ENCODE measurements at places on chromosomes 6 and 20.

DNA sequence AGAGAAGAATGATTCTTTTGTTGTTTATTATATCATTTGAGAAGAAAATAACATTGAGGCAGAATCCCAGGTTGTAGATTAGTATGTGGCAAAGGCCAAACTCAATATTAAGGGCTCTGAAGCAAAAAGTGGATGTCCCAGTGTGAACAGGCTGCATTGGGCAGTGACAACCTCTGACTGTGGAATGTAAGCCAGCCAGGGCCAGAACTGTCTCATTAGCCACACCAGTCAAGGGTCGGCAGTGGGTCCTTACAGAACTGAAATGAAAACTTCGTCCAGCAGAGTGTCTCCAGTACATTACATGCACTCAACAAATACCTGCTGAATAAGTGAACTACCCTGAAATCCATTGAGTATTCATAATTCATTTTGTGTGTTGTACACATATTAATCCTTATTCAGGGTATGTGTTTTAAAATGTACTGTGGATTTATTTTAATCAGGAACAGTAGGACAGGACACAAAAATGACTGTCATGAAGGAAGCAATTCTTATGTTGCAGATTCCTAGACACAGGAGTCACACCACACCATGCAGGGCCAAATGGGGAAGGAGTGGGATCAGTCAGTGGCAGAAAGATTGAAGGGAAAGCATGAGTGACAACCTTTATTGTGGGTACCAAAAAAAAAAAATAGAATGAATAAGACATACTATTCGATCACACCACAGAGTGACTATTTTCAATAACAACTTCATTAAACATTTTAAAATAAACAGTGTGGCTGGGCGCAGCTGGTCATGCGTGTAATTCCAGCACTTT lies 64.9 kb upstream of the UTRN start:
- DNase-seq, result no peak

- DNase-seq, result no peak
Measured at GRCh38 chr20:40781327-40782042, 92.4 kb upstream of the MAFB start.

- DNase-seq, result no peak
Measured at GRCh38 chr20:47335251-47336128, 21.0 kb downstream of the ZMYND8 start.

DNA sequence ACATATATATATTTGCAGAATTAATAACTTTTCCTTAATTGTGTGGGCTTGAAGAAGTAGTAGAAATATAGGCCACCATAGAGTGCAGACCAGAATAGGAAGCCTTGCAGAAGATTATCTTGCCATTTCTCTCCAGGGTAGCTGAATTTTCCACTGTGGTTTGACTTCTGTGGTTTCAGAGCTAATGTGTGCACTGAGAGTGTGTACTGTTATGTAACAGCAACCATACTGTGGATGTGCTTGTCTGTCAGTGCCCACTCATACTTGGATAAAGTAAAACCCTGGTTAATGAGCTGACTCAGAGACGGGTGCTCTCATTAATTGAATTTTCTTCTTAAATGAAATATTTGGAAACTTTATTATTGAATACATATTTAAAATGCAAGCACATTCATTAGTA lies 57.2 kb downstream of the CEP43 start:
- DNase-seq, result no peak

- no peak for DNase-seq
Measured at GRCh38 chr20:63602321-63602720, 24.6 kb downstream of the GMEB2 start.

GRCh38 chr6:150680510-150680909 lies 80.8 kb downstream of the PLEKHG1 start:
- no peak for DNase-seq

GRCh38 chr6:103707596-103708325 lies 1152.0 kb downstream of the HACE1 start:
- DNase-seq, result no peak

DNA sequence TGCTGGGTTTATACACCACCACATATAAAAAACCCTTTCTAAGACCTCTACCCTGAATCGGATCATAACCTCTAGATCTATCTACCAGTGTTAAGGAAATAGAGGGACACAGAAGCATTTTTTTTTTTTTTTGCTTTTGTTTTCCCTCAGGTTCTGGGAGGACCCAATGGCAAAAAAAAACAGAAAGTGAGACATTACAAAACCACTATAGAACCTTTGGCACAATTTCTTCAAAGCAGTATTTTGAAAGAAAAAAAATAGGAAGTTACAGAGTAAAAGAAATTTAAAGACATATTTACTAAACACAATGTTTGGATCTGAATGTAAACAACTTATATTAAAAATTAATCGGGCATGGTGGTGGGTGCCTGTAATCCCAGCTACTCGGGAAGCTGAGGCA lies 1258.7 kb upstream of the GJE1 start:
- DNase-seq, result no peak

DNA sequence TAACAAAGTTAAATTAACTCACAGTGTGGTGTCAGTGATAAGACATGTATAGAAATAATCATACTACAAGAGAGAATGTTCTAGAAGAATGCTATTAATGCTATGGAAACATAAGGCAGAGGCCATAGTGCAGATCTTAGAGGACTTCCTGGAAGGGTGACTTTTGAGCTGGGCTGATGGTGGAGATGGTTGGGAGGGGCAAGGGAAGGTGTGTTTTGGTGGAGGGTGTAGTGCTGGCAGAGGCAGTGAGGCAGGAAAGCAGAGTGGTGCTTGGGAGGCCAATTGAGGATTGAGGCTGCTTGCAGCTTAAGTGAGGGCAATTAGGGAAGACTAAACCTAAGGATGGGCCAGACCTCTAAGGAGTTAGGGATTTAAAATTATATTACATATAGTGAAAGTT lies 58.5 kb upstream of the FNDC1 start:
- DNase-seq, result no peak

GRCh38 chr6:37966801-37967200 lies 147.3 kb downstream of the ZFAND3 start:
- DNase-seq, result no peak
